GM12878 (cell line): ENCODE measurements at places on chromosomes 11 and 22. TPM values are rescaled to one million over a fixed set of nuclear protein-coding genes. Genes with fewer than 3 reads are reported as not detected.

GRCh38 chr11:125175896-125176575 is 11.5 kb downstream of the PKNOX2 start:
- DNase-seq = no peak

GRCh38 chr11:13672576-13673210 is 4.2 kb downstream of the FAR1 start:
- no peak for DNase-seq

GRCh38 chr22:49826603-49827270 is 936 bp downstream of the BRD1 start:
- DNase-seq = no peak

DNA sequence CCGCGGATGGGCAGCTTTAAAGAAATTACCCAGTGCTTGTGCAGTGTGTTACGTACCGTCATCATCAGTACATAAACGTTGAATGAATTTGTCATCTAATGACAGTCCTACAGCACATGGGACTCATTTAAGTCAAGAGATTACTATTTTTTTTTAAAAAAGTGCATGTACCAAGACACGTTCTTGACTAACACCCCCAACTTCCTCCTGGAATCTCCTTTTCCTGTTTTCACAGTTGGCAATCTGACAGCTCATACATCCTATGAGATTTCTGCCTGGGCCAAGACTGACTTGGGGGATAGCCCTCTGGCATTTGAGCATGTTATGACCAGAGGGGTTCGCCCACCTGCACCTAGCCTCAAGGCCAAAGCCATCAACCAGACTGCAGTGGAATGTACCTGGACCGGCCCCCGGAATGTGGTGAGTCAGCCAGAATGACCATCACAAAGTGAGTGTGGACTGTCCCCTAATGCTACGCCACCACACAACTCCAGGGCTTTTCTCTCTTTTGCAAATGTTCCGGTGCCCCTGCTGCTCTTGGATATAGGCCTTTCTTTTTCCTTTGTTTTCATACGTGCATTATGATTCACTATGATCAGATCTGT is 162.0 kb upstream of the SORL1-AS1 start:
- DNase-seq = no peak

TMEM191C gene
- 1.3 and 1.4 TPM in 2 replicates for total RNA-seq
